Stimulated activated CD4-positive, alpha-beta T cell treated with anti-CD3 and anti-CD28 coated beads, Interleukin-12 subunit alpha, Interleukin-12 subunit beta, amount 100 ng/mL, for 48 hours (primary cell): ENCODE measurements at places on chromosomes 16 and 17.

DNA sequence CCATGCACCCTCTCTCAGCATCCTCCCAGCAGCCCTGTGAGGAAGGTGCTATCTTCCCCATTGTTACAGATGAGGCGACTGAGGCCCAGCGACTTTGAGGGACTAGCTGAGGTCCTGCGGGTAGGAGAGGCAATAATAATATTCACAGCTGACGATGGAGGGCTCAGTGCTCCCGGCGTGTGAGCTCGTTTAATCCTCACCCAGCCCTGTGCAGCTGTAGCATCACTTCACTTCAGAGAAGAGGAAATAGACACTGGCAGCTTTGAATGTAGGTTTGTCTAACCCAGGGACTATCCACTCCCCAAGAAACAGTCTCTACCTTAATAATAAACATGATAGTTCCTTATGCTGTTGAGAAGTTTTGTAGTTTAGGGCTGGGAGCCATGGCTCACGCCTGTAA is 21.6 kb downstream of the LASP1 start:
- DNase-seq = no peak

GRCh38 chr17:49482144-49482817 is 12.8 kb upstream of the NGFR start:
- no peak for DNase-seq

- DNase-seq = no peak
Measured at GRCh38 chr16:74298104-74298503, 1.5 kb downstream of the PSMD7 start.

GRCh38 chr16:24540602-24541210 is 1.3 kb downstream of the RBBP6 start:
- no peak for DNase-seq

DNA sequence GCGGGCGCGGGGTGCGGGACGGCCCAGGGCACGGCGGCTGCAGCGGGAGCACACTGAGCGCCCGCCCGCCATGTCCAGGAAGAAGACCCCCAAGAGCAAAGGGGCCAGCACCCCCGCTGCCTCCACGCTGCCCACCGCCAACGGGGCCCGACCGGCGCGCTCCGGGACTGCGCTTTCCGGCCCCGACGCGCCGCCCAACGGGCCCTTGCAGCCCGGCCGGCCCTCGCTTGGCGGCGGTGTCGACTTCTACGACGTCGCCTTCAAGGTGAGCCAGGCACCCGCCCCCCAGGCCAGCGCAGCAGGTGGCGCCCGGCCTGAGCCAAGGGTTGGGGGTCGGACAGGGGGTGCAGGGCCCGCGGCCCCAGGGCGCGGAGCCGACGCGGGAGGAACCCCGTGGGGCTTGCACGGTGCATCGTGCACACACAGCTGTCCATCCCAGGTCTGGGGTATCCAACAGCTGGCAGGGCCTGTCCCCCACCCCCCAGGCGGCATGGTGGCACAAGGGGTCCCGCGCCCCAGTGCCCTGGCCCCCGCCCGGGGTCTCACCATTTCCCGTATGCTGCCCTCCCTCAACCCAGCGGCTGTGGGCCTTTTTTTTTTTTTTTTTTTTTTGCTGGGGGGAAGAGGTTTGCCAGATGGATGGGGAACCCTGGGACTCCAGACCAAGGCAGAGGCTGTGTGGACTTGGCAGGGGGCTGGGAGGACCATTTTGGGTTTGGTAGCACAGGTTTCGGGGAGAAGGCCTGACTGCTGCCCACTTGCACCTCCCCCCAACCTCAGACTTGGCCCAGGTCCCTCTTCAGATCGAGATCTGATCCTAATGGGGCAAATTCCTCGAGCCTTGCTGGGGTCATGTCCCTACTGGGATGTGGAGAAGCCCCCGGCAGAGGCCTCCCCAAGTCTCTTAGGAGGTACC is 547 bp downstream of the RAB26 start:
- DNase-seq = no peak

GRCh38 chr16:77191259-77191969 is 424 bp downstream of the MON1B start:
- no peak for DNase-seq

DNA sequence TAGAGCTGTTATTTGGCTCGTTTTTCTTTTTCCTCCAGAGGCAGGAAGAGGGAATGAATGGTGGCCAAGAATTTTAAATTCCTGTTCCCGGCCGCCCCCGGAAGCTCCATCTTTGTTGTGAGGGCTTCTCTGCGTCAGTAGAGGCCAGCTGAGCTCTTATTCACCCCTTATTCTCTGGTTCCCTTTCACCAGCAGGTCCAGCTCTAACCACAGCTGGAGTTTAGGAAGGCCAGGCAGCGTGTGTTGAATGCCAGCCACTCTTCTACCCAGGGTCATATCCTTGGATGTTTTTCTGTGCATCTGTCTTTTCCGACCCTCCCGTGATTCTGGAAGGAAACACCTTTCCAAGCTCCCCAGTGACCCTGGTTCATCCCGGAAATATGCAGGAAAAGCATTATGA is 570.5 kb downstream of the WWOX start:
- DNase-seq = no peak

DNA sequence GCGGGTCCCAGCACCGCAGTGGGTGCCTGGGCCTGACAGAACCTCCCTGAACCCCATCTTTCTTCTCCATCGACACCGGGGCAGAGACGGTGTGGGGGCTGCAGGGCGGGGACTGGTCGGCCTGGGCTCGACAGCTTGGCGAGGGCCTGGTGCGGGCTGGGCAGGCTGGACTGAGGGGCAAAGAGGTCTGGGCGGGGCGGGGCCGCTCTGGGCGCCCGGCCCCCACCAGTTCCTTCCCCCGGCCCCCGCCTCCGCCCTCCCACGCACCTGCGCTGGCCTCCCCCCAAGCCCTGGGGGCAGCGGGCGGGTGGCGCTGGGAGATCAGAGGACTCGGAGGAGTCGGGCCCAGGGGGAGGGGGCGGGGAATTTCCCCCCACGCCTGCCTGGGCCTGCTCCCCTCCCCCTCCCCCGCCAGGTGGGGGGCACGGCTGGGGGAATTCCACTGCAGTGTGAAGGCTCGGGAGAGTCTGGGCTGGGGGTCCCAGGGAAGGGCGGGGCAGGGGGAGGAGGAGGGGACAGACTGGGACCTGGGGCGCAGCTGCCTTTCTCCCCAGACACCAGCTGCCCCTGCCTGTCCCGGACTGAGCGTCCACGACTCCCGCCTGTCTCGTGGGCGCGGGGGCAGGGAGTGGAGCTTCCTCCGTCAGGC is 877 bp upstream of the KREMEN2 start:
- no peak for DNase-seq

- no peak for DNase-seq
Measured at GRCh38 chr16:46650254-46650623, 29.1 kb upstream of the SHCBP1 start.

DNA sequence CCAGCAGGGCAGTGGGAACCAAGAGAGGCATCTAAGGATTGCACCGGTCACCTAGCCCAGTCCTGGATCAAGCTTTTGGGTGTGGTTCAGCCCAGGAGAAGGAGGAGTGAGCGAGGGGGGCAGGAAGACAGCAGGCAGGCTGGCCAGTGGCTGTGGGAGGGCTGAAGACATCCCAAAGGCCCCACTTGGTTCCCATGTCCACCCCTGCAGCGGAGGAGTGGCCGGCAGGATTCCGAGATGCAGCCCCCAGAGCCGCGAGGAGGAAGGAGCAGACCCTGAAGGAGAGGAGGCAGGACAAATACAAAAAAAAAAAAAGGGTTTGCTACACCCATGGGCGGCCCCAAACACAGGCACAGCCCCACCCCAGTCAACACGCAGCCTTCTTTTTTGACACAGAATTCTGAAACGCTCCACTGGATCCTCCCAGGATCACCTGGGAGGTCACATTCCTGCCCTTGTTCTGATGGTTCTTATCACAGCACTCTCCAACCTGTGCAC is 1.1 kb upstream of the SLC47A2 start:
- no peak for DNase-seq

DNA sequence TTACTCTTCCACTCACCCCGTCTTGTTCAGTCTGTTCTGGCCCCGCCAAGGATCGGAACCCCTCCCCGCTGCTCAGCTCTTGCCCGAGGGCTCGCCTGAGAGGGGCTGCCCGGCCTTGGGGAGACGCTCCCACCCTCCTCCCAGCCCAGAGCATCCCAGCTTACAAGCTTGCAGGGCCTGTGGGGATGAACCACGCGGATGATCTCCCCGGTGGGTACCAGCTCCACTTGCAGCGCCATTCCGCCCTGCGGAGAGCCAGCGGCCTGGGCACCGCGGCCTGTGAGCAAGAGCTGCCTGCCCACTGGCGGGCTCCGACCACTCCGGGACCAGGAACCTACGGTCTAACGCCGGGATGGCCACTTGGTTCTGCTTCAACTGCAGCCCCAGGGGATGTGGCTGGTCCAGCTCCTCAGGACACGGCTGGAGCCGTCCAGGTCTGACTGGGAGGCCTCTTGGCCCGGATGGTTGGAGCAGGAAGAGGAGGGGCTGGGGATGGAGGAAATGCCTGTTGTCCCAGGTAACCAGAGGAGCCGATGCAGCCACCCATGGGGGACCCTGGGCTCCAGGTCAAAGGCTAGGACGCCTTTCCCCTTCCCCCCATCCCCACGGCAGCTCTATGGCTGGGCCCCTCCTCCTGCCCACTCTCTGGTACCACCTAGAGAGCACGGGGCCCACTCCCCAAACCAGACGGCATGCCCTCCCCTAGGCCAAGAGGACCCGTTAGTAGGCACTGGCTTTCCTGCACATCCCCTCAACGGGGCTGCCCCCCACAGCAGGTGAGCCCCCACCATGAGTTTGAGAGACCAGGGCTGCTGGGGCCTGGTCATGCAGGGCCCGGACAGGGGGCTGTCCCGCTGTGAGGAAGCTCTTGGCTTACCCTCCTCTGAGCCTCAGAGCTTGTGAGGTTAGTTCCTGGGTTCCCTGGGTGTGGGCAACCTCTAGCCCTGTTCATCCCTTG is at the start of gene MYO1C:
MYO1C (minus strand) TSS at position 438 of the 958 bp plus-strand sequence; CDS start at position 239, 199 bp downstream.
- no peak for DNase-seq

GRCh38 chr17:50816771-50817751 is 18.3 kb upstream of the WFIKKN2 start:
- DNase-seq = peak; percentile 15

DNA sequence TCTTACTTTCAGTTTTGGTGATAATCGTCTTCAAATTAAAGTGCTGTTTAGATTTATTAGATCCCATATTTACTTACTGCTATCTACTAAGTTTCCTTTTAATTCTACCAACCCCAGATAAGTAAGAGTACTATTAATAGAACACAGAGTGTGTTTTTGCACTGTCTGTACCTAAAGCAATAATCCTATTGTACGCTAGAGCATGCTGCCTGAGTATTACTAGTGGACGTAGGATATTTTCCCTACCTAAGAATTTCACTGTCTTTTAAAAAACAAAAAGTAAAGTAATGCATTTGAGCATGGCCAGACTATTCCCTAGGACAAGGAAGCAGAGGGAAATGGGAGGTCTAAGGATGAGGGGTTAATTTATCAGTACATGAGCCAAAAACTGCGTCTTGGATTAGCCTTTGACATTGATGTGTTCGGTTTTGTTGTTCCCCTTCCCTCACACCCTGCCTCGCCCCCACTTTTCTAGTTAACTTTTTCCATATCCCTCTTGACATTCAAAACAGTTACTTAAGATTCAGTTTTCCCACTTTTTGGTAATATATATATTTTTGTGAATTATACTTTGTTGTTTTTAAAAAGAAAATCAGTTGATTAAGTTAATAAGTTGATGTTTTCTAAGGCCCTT is 56.8 kb downstream of the HLF start:
- DNase-seq = no peak

DNA sequence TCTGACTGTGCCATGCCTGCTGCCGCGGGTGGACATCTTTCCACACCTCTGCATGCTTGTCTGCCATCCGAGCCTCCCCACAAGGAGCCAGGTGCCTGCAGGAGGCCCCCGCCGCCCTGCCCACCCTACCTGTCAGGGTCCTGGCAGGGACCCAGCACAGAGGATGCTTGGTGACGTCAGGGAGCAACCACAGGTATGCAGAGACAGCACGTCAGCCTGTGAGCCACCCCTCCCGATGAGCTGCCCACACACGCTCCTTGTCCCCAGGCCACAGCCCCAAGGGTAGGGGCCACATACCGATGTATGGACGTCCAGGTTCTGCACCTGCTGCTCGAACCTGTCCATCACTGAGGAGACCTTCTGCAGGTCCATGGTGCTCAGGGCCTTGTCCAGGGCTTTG is 10.6 kb downstream of the CHMP1A start:
- no peak for DNase-seq

DNA sequence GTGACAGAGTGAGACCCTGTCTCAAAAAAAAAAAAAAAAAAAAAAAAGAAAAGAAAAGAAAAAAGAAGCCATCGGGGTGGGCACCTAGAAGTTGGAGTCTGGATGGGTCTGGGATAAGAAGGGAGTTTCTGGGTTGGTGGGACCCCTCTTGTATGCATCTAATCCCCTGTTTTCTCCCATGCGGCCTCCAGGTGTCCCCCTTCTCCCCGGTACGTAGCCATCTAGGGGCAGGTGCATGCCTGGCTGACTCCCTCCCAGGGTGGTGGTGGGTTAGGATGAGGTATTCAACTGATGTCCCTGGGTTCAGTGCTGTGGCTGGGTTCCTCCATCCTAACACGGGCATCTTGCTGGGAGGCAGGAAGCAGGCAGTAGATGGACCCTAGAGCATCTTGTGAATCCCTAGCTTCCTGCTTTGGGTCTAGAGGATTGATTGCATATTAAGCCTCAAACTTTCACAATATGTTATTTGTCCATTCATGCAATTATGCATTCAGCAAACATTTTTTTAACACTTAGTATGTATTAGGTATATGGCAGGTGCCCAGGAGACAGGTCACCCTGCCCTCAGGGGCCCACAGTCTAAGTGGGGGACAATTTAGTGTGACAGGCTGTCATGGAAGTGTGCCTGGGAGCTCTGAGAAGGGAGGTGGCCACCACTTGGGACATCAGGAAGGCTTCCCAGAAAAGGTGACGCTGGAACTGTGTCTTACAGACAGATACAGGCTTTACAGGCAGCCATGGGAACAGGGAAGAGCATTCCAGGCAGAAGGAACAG is 13.1 kb downstream of the FMNL1 start:
- no peak for DNase-seq

DNA sequence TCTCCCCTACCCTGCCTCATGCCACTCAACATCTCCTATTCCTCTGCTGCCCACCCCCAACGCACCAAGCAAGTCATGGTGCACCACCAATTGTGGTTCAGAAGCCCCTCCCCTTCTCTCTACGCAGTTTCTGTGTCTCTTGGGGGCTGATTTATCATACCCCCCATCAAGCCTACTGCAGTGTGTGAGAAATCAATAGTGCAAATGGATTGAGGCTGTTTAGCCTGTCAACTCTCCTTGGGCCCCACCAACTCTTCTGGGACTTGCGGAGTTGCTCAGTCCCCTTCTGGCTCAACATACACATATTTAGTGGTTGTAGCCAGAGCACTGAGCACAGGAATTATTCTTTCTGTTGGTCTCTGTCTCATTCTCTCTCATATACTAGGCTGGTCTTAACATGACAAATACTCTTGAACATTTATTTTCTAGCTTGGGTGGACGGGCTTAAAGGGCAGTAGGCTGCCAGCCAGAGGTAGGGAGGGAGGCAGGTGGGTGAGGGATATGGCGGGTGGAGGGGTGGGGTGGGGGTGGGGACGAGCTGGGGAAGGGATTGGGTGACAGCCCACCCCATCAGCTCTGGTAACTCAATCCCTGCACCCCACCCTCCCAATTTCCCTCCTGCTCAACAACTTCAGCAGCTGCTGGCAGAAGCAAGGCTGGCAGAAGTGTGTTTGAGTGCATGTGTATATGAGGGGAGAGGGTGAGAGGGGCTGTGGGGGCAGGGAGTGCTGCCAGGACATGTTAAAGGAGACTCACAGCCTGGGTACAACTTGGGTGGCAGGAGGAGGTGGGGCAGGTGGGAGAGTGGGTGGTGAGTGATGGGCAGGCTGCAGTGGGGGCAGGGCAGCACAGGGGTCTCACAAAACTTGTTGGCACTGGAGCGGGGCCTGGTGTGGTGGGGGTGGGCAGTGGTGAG is 4.9 kb downstream of the RARA start:
- DNase-seq = no peak

GRCh38 chr17:41116297-41116696 is 1.9 kb downstream of the KRTAP4-11 start:
- no peak for DNase-seq
